NCI-H460 (cell line): ENCODE measurements at places on chromosomes 12 and 14.

- DNase-seq: peak; percentile 21
Measured at GRCh38 chr12:64824500-64825142, at the start of gene TBC1D30. TSS of gene TBC1D30 (plus strand) at chr12:64824647. CDS start at chr12:64824880, 233 bp downstream.

- DNase-seq: no peak
Measured at GRCh38 chr14:99234961-99235571, 36.9 kb downstream of the BCL11B start.

DNA sequence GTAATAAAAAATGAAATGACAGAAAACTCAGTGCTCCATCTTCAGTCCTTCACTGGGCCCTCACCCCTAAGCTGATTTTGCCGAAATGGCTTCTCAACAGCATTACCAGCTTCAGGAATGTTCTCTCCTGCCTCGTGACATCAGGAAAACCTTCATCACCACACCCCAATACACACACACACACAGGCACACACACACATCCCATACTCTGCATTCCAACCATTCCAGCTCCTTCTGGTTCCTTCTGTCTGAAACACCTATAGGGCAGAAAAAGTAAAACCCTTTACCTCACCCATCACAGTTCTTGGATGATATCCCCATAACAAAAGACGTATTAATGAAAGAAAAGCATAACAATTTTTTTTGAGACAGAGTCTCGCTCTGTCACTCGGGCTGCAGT lies 75.9 kb downstream of the CCDC60 start:
- no peak for DNase-seq

GRCh38 chr12:1806301-1807086 lies 13.9 kb upstream of the LRTM2 start:
- DNase-seq: no peak

- no peak for DNase-seq
Measured at GRCh38 chr12:115760231-115760630, 517.3 kb downstream of the MED13L start.

- no peak for DNase-seq
Measured at GRCh38 chr12:12338527-12339168, 11.4 kb downstream of the MANSC1 start.

DNA sequence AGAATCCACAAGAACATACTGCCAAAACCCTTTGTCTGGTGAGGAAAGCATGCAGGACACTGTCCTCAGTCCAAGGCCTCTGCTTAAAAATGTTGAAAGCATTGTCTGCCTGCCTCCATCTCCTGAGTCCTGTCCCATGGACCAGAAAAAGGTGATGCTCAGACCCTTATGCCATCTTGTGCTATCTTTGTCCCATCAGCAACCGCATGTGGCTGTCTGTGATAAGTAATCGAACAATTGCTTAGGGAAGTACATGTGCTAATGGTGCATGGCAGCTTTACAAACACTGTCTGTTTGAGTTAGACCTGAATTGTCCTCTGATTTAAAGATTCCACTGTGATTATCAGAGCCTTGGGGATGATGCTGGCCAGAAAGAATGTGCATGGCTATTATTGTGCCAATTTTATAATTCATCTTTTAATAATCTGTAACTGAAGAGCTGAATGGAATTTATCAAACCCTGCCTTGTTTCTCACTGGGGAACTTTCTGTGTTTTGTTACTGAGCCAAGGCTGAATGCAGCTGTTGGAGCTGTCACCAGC lies 177.5 kb downstream of the DACT1 start:
- no peak for DNase-seq

- no peak for DNase-seq
Measured at GRCh38 chr12:44858226-44858855, 17.8 kb downstream of the NELL2 start.

DNA sequence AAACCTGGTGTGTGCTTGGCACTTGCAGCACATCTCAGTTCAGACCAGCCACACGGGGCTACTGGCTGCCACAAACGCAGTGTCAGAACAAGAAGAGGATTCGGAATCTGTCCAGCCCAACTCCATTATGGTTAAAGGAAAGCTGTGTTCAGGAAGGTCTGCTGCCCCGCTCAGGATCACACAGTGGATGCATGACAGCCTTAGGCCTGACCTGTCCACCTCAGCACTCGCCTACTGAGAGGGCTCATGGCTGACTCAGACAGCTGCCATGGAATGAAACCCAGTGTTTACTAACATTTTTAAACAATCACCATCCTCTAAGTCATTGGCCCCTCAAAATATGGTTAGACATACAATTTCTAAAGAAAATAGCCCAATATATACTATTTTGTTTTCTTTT lies 5.6 kb upstream of the NIN start:
- no peak for DNase-seq

DNA sequence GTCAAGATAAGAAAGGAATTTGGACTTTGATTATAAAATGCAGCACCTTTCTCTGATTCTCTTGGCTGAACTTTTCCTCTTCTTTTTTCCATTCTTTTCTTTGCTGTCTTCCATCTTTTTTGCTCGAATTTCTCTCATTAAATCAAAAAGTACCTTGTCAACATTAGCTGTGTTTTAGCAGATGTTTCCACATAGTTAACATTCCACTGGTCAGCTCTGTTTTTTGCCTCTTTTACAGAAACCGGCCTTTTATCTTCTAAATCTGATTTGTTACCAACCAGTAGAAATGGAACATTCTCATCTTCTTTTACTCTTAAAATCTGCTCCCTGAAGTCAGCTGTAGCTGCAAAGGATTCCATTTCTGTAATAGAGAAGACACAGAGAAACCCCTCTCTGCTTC lies 71.1 kb upstream of the SYT1 start:
- no peak for DNase-seq

- DNase-seq: no peak
Measured at GRCh38 chr12:29350080-29350479, 30.9 kb downstream of the ERGIC2 start.

GRCh38 chr12:21843795-21844194 lies 69.3 kb upstream of the KCNJ8 start:
- DNase-seq: no peak

- no peak for DNase-seq
Measured at GRCh38 chr12:27161458-27162228, 79.3 kb upstream of the C12orf71 start.

DNA sequence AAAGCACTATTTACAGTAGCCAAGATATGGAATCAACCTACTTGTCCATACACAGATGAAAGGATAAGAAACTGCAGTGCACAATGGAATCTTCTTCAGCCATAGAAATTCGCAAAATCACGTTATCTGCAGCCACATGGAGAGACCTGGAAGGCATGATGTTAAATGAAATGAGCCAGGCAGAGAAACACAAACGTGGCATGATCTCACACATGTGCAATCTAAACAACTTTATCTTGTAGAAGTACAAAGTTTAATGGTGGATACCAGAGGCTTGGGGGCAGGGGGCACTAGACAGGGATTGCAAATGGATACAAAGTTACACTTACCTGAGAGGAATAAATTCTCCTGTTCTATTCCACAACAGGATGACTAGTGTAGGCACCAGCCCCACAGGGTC lies 24.1 kb downstream of the ASCL4 start:
- DNase-seq: no peak

- no peak for DNase-seq
Measured at GRCh38 chr12:29655861-29656260, 127.9 kb downstream of the TMTC1 start.

DNA sequence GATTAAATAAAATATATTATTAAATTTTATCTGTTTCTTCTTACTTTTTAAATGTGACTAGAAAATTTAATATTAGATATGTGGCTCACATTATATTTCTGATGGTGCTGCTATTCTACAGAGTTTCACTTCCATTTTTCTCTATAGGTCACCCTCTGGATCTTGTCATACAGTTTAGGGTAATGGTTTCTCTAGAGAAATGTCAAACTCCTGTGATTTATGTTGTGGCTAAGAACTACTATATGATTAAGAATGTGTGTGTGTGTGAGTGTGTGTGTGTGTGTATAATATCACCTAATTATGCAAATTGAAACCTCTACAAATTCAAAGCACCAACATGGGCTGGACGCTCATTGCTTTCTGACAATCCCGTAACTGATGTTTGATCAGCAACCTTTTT lies 325.9 kb downstream of the ADAMTS20 start:
- no peak for DNase-seq

- no peak for DNase-seq
Measured at GRCh38 chr12:62933220-62933601, 1.7 kb downstream of the PPM1H start.

- DNase-seq: no peak
Measured at GRCh38 chr12:62903151-62903550, 31.8 kb downstream of the PPM1H start.

- no peak for DNase-seq
Measured at GRCh38 chr12:68591734-68592418, 18.8 kb upstream of the RAP1B start.

DNA sequence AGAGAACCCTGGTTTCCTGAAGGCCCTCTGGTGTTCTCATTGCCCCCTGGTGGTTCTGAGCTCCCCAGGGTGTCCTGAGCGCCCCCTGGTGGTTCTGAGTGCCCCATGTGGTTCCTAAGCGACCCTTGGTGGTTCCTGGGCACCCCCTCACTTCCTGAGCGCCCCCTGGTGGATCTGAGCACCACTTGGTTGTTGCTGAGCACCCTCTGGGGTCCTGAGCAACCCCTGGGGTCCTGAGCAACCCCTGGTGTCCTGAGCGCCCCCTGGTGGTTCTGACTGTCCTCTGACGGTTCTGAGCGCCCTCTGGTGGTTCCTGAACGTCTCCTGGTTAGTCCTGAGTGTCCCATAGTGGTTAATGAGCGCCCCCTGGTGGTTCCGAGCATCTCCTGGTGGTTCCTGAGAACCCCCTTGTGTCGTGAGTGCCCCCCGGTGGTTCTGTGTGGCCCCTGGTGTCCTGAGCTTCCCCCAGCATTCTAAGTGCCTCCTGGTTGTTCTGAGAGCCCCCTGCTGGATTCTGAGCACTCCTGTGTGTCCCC lies 568.3 kb downstream of the TMEM121 start:
- DNase-seq: peak; percentile 13

DNA sequence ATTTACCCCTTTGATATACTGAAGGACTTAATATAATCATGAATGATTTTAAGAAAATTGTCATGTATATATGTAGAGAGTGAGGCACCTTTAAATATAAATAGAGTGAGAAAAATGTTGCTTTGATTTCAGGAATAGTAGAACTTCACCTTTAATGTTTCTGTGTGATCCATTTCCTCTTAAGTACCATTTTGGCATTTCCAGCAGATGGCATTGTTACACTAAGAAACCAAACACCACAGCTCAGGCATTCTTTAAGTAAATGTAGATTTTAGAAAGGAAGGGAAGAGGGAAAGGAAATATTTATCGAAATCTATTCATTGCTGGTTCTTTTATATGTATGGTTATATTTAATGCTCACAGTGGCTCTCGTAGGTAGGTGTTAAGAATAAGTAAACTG lies 556.7 kb upstream of the FBXO33 start:
- peak; percentile 41 for DNase-seq

DNA sequence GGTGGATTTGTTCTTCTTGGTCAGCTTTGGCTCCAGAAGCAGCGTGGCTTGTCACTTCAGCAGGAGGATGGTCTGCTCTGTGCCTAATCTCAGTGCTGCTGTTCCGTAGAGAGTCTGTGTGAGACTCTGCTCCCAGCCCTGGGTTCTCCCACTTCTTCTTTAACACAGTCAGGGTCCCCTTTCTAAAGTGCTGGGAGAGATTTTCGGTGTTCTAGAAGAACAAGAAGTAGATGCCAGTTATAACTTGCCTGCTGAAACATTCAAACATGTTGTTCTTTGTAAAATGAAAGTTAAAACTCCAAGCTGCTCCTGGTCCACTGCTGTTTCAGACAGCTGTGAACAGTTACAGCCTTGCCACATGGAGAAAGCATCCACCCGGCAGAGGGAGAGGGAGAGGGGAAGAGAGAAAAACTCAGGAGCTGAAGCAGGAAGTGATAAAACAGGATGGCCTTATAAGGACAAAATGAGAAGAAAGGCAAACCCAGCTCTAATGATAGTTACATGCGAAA lies 55.2 kb upstream of the CERS5 start:
- DNase-seq: peak; percentile 55

DNA sequence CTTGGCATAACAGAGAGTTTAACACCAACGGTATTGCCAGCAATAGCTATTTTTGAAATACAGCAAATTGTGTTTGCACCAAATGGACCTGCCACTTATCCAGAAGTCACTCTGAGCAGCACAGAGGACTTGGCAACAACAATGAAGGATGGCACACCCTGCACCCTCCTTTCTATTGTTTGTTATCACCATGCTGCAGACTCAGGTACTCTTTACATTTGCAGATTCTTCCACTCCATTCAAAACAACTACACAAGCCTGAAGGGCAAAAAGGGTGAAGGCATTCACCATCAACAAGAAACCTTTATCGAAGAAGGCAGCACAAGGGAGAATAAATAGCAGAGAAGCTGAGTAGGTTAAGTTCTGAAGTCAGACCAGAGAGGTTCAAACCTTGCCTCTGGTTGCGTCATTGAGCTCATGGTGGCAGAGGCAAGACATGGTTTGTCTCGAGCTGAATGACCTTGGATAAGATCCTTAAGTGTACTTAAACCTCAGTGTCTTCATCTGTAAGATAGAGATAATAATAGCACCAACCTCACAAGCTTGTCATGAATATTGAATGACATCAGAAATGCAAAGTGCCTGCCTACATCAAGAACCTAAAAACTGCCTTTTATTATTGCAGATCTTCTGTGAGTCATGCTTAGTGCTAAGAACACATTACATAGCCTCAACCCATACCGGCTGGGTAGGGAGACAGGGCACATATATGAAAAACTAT lies 1.4 kb upstream of the ACSM4 start:
- DNase-seq: no peak

DNA sequence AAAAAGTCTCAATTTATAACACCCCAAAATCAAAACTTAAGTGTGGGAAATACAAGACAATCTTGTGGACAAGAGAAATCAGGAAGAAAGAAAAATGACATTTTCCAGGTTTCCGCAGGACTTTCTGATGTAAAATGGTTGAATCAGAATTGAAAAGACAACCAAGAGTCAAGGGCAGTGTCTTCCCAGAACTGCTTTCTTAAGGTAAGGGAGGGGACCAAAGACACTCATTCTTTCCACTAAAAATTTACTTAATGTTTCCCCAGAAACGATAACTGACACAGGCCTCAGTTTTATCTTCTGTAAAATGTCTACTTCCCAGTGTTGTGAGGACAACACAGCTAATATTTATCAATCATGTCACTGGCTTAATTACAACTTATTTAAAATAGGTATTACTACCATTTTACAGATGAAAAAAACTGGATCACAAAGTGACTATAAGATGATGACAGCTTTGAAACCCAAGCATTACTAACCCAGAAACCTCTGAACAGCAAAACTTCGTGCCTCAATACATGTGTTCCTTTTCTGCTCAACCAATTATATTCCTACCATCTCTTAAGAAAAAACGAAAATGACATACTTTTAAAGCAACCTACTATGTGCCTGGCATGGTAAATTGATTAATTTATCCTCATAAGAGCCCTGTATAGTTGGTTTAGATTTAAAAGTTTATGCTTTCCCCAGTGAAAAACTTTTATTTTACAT lies 4.6 kb downstream of the SINHCAF start:
- DNase-seq: no peak

- DNase-seq: no peak
Measured at GRCh38 chr14:38504175-38504574, 248.3 kb upstream of the CLEC14A start.
